ENCODE measurements at places on chromosomes 13 and 19.

DNA sequence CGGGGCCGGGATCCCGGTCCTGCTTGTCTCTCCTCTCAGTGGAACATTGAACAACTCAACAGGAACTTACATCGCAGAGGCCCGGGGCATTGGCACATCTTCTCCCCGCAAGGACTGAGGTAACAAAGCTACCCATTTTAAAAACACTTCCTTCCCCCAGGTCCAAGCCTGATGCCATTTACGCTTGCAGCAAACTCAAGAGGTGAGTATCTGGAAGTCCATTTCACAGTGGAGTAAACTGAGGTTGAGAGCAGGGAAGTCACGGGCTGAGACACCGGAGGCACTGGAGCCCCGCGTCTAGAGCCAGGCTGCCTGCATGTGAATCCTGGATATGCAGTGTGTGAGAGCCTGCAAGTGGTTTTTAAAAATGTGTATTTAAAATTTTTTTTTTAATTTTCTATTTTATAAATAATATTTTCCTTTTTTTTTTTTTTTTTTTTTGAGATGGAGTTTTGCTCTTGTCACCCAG, 492 bp upstream of the PGLYRP1 start:
- no peak for DNase-seq

GRCh38 chr19:47750752-47751151, 5.4 kb downstream of the NOP53 start:
- DNase-seq: no peak

- no peak for DNase-seq
Measured at GRCh38 chr13:33931397-33932311, 113.7 kb downstream of the RFC3 start.

DNA sequence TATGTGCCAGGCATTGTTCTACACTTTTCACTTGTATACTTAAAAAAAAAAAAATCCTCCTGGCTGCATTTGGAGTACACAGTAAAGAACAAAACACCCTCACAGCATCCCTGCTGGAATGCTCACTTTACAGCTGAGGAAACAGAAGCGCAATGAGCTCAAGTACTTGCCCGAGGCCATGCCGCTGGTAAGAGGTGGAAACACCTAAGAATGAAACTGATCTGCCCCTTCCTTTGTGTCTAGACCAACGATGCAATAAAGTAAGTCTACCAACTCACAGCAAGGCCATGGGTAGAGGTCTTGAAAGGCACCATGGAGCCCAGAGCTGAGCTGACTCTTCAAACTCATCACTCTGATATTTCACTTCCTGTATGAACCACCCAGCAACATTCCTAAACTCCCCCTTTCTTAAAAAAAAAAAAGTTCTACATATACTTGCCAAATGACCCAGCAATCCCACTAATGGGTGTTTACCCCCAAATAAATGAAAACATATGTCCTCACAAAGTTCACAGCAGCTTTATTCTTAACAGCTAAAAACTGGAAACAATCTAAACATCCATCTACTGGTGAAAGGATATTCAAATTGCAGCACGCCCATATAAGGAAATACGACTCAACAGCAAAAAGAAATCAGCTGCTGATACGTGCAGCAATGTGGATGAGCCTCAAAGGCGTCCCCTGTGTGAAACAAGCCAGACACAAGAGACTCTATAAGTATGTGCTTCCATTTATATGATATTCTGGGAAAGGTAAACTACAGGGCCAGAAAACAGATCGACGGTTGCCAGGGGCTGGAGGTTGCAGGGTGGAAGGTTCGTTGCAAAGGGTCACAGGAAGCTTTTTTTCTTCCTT, 236.6 kb upstream of the MAB21L1 start:
- no peak for DNase-seq

DNA sequence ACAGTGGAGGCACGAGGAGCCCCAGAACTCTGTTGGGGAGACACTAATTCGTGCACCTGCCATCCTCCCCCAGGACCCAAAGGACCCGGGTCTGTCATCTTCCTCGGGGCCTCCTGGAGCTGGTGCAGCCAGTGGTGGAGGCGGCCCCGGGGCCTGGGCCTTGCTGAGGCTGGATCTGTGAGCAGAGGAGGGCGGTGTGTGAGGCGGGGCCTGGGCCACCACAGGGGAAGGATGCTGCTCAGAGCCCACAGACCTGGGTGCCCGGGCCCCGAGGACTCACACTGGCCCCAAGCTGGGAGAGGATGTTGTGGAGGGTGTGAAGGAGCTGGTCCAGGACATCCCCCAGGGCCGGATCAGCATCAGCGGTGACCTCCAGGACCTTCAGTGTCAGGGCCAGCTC, 8.3 kb downstream of the IFNL3 start:
- DNase-seq: no peak

All from epithelial cell of prostate (primary cell).